Neural progenitor cell (in vitro differentiated cells): ENCODE measurements at places on chromosomes 2 and 18. TPM values are rescaled to one million over a fixed set of nuclear protein-coding genes. Genes with fewer than 3 reads are reported as not detected.

DNA sequence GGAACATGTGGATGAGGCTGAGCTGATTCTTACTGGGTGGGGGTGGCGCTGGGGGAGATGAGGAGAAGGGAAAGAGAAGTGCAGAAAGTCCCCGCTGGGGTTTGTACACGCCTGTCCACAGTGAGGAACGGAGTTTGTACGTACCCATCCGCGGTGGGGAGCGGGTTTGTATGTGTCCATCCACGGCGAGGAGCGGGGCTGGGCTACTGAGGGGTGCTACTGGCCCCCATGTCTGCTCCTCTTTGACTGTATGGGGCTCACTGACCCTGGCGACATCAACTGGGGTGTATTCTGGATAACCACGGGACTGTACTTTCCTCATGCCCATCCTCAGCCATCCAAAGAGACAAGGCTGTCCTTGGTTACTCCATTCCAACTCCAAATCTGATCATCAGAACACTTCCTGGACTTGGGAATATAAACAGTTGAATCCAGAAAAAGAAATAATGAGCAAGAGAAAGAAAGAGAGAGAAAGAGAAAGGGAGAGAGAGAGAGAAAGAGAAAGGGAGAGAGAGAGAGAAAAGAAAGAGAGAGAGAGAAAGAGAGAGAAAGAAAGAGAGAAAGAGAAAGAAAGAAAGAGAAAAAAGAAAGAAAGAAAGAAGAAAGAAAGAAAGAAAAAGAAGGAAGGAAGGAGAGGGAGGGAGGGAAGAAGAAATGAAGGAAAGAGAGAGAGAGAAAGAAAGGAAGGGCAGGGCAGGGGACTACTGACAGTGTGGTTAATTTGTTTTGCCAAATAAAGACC is 21.0 kb downstream of the MAL start:
- no peak for DNase-seq

DNA sequence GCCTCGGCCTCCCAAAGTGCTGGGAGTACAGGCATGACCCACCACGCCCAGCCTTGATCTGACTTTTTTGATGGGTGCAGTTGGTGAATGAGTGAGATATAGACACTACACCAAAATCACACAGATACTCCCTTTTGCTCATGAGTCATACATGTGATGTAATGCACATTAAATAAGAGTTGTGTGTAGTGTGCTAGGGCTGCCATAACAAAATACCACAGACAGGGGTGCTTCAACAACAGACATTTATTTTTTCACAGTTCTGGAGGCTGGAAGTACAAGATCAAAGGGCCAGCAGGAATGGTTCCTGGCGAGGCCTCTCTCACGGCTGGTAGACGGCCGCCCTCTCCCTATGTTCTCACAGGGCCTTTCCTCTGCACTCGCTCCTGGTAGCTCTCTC is 46.6 kb downstream of the GBX2 start:
- DNase-seq: no peak

- DNase-seq: no peak
Observed at GRCh38 chr2:61529944-61530735, 8.0 kb downstream of the XPO1 start.

DNA sequence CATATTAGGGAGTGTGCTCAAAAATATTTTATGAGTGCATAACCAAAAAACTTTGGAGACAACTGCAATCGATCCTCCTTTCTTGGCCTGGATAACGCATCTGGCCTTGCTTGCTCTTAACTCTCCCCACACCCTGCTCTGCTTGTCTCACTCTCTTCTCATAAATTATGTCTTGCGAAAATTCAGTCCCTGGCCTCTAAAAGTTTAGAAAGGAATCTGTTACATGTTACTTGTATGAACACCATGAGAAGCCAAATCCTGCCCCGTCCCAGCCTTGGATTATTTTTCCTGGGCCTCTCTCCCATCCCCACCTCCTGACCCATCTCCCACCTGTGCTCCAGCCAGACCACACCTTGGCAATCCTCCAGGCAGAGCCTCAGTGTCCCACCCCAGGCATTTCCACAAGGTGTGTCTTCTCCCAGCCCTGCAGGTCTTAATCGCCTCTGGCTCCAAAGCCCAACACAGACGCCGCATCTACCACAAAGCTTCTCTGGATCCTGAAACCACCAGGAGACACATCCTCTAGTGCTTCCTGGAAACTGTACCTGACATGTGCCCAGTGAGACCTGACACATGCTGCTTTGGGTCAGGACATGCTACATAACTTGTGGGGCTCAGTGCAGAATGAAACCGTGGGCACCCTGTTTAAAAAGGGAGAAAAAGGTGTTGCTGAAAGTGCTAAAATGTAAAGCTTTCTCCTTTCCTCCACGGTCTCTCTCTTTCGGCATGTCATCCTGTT is 99.6 kb upstream of the ST3GAL5 start:
- no peak for DNase-seq

DNA sequence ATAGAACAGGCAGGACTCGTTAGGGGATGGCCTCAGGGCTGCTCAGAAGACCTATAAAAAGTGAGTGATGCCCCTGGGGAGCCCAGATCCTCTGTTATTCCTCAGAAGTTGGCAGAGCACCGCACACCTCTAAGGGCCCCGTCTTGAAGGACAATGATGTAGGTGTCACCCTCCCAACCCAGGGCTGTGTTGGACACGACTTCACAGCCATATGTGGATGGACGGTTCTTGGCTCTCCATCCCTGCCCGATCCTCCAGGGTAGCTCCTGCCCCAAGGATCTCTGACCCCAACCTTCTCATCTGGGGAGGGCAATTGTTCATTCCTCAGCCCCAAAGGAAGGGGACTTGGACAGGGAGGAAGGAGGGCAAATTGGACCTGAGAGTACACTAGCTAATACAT is 246.1 kb downstream of the DYSF start:
- DNase-seq: no peak

DNA sequence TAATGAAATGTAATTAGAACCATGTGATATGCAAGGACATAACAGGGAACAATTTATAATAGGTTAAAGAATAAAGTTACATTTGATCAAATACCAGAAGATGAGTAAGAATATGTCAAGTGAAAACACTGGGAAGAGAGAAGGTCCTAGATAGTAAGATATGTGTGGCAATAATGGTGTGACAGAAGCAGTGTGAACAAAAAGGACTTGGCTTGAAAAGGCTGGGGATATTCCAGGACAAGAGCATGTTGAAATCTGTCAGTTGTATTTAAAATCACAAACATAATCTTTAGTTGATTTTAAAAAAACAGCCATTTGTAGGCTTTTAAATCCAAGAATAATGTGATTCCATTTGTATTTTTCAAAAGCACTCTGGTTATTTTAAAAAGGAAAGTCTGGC is 1399.9 kb upstream of the SLC39A10 start:
- DNase-seq: no peak

DNA sequence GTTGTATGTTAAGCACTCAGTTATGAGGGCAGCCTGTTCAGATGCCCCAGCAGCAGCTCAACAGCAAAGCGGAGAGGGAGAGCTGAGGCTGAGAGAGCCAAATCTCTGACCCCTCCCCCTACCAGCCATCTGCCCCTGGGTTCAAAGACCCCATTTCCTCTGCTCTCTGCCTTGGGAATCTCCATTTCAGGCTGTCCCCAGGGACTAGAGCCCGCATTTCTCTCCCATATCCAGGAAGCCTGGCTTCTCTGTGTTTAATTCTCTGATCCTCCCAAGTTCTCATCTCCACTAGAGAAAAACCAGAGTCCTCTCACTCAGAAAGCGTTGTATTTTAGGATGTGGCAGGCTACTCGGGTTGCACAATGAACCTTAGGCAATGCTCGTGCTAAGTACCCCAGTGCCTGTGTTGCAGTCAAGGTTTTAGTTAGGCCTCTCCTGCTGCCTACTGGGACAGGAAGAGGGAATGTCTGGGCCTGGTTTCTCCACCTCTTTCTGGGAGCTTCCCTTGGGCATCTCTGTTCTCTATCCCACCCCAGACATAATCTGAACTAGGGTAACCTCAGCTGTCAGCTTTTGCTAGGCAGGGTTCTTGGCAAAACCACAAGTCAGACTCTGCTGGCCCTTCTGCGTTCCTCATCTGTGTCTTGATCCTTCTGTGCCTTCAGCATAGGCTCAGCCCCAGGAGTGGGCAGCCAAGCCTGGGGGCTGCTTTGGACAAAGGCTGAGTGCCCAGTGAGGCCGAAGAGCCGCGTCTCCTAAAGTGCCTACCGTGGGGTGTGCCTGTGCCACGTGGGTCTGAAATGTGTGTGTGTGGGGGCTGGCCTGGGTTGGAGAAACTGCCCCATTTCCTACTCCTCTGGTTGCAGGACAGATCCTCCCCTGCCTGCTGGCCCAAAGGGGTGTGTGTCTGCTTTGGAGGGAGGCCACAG is 96.8 kb downstream of the STPG4 start:
- no peak for DNase-seq

GRCh38 chr2:69358914-69359313 is 28.1 kb downstream of the GFPT1 start:
- DNase-seq: no peak

- no peak for DNase-seq
Observed at GRCh38 chr18:58452454-58453166, 176.3 kb downstream of the ALPK2 start.

DNA sequence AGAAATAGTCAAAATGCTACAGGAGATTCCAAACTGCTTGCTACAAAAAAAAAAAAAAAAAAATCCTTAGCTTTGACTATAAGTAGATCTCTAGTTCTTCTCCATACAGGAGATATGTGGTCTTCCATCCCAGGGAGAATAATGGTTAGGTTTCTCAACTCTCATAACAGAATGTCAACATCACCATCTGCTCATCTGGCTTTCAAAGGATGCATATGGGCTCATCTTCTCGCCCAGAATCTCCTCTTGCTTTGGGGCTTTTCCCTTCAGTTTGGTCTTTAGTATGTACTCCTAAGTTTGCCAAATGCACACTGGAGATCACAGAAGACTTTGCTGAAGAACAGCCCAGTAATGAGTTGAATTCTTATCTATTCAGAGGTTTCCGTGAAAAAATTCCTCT is 240.7 kb downstream of the NRXN1 start:
- no peak for DNase-seq

GRCh38 chr2:216018709-216019108 is 5.4 kb upstream of the MREG start:
- DNase-seq: no peak

DNA sequence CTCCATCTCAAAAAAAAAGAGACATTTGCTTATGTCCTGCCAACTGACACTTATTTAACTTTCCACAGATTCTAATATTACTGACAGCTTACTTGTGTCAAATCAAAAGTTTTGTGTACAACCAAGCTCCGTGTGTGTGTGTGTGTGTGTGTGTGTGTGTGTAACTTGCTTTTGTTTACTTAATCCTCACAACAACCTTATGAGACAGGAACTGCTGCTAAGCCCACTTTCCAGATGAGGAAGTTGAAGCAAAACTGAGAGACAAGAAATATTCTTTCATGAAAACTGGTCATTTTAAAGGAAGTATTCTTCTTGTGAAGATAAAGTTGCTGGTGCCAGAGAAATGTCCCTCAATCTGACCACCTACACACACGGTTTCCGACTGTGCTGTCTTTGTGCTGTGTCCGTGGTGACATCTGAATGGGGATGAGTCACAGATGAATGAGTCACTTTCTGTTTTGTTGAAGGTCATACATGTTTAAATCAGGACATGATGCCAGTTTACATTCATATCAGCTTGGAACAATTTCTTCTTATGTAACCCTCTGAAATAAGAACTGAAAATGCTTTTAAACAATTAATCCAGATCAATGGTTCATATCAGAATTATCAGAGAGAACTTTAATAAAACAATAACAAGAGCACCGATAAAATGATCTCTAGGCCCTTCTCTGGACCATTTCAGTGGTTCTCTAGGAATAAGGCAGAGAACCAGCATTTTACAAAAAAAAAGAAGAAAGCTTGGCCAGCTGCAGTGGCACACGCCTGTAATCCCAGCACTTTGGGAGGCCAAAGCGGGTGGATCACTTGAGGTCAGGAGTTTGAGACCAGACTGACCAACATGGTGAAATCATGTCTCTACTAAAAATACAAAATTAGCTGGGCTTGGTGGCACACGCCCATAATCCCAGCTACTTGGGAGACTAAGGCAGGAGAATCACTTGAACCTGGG is 95.5 kb downstream of the THNSL2 start:
- DNase-seq: no peak

- DNase-seq: no peak
Observed at GRCh38 chr18:78720456-78721237, 259.0 kb upstream of the SALL3 start.

DNA sequence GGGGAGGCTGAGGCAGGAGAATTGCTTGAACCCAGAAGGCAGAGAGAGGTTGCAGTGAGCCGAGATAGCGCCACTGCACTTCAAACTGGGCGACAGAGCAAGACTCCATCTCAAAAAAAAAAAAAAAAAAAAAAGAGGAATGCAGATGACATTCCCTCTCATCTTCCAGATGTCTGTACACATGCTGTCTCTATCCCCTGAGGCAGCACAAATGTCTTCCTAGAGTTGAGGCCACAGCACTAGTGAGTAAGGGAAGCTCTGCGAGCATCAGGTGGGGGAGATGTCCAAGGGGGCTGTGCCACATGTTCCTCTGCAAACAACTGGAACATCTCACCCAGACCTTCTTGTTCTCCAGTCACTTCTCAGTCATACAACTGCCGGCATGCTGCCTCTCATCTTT is 35.6 kb upstream of the LRRC30 start:
- DNase-seq: no peak

DNA sequence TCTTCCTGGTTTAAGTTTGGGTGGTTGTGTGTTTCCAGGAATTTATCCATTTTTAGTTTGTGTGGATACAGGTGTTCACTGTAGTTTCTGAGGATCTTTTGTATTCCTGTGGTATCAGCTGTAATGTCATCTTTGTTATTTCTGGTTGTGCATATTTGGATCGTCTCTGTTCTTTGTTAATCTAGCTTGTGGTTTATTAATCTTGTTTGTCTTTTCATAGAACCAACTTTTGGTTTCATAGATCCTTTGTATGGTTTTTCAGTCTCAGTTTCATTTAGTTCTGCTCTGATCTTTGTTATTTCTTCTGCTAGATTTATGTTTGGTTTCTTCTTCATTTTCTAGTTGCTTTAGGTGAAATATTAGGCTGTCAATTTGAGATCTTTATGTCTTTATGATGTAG is 202.4 kb upstream of the ZSWIM2 start:
- DNase-seq: no peak

DNA sequence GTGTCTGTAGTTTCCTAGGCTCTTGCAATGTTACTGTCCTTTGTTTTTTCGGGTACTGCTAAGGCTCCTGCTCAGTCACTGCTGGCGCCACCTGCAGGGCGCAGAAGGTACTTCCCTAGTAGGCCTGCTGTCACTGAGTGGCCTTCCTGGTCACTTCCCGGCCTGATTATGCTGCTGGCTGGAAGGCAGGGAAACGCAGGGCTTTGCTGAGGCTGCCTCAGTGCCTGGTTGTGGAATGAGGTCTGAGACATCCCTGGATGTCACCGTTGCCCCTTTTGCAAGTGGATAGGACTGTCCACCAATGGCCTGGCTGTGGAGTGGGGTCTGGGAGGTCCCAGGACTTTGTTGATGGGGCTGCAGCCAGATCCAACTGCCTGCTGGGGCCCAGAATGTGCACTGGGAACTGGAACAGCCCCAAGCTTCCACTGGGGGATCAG is 13.1 kb downstream of the DAW1 start:
- DNase-seq: peak; percentile 82

Gene IL36RN
- total RNA-seq: not detected in 2 replicates

Gene GRB14
- total RNA-seq: 3.4 and 4.5 TPM in 2 replicates

Gene TRABD2A
- 1.7 and 2.0 TPM in 2 replicates for total RNA-seq

Gene INHA
- 0.31 TPM in 1 of 2 replicates, not detected in the other for total RNA-seq
